ENCODE measurements at places on chromosomes 6 and 20. TPM values are rescaled to one million over a fixed set of nuclear protein-coding genes. Genes with fewer than 3 reads are reported as not detected.

Gene CST1
- polyA plus RNA-seq = not detected

Gene HEY2
- polyA plus RNA-seq = not detected

Gene GPR63
- polyA plus RNA-seq = 0.91 TPM

Gene ASIP
- polyA plus RNA-seq = not detected

Gene PGC
- polyA plus RNA-seq = not detected

Gene PRL
- not detected for polyA plus RNA-seq

Gene RFX6
- not detected for polyA plus RNA-seq

Gene FAM83B
- polyA plus RNA-seq = 1.1 TPM

Gene ROS1
- 0.03 TPM for polyA plus RNA-seq
